ENCODE measurements at places on chromosomes 3 and 15.

DNA sequence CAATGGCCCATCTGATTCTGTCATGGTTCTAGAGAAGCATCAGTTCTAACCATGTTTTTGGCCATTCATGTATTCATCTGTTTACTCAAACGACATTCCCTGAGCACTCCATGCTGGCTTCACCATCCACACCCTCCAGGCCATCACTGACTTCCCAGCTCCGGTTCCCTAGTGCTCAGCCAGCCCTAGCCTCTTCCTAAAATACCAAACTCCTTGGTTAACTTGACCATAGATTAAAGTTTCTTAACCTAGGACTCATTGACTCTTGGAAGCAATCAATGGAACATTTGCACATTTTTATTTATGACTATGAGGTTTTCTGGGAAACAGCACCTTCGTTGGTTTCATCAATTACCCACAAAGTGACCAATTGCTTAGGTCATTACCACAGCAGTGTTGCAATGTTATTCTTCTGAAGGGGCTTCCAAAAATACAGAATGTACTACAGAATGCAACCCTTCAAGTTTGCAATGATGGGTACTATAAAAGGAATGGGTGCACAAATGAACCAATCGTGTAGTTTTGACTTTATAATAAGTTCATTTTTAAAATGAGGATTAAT is 27.2 kb upstream of the SLC25A36 start:
- DNase-seq: no peak

GRCh38 chr15:81421461-81421860 is 47.4 kb upstream of the TMC3 start:
- no peak for DNase-seq

- DNase-seq: no peak
Observed at GRCh38 chr3:26639339-26639738, 16.8 kb downstream of the LRRC3B start.

DNA sequence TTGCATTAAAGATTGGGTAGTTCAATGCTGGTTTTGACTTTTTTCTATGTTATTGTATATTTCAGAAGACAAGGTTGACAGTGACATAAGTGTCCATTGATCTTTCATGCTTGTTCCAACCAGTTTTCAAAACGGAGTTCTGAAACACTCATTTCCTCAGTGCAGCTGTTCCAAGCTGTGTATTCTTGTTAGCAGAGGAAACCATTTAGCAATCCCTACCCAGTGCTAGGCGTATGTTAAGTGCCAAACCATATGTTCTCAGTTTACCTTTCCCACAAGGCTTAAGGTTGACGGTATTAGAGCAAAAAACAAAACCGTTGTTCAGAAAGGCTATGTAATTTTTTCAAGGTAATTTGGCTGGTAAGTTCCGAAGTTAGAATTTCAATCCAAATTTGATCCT is 9.1 kb downstream of the ATOSA start:
- DNase-seq: no peak

DNA sequence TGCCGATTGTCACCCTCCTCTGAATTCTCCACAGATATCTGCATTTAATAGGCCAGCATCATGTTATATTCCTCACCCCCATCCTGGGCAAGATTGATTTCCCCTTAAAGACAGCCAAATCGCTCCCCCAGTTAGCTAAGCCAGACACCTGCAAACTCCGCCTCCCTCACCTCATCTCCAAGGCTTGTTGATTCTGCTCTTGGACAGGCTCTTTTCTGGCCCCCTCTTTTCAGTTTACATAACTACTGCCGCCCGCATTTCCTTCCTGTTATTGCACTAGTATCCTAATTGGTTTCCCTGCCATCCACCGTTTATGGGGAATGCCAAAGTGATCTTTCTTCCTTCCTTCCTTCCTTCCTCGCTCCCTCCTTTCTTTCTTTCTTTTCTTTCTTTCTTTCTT is 214.7 kb upstream of the MRPL3 start:
- no peak for DNase-seq

GRCh38 chr3:117722856-117723255 is 1013.3 kb downstream of the TUSC7 start:
- DNase-seq: no peak

DNA sequence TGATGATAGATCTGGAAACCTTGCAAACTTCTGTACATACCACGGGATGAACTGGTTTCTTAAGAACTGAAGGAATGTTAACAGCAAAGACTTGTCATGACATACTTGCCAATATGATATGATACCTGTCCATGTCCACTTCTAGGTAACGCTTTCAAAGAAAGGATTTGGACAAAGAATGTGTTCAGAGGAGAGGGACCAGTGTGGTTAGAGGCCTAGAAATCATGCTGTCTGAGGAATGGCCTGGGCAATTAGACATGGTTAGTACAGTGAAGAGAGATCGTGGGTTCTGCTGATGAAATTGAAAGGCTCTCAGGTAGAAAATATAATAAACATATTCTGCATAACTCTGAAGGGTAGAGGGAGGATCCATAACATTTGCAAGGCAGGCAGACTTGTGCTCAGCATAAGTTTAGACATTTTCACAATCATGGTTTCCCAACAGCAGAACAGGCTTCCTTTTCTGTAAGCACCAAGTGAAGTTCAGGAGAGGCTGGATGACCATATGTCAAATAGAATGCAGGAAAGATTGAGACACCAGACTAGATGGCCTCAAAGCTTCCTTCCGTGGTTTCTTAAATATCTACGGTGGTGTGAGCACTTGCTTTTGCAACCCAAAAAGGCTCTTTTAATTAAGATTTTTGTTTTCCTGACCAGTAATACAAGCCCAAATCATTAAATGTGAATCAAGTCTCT is 39.9 kb downstream of the TGFBR2 start:
- no peak for DNase-seq

DNA sequence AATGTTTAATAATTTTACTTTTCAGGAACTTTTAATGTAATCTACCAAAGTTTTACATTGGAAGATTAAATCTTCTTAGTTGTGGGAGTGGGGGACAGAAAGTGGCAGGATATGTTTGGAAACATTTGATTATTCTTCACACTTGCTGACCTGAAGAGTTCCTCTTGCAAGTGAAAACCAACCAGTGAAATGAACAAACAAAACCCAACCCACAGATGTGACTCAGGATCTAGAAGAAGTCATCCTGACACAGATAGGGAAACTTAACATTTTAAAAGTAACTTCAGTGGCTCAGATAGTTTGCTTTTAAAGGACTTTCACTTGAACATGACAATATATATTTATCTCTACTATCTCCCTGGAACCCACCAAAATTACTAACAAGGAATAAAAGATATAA is 55.4 kb downstream of the ASTE1 start:
- DNase-seq: no peak

DNA sequence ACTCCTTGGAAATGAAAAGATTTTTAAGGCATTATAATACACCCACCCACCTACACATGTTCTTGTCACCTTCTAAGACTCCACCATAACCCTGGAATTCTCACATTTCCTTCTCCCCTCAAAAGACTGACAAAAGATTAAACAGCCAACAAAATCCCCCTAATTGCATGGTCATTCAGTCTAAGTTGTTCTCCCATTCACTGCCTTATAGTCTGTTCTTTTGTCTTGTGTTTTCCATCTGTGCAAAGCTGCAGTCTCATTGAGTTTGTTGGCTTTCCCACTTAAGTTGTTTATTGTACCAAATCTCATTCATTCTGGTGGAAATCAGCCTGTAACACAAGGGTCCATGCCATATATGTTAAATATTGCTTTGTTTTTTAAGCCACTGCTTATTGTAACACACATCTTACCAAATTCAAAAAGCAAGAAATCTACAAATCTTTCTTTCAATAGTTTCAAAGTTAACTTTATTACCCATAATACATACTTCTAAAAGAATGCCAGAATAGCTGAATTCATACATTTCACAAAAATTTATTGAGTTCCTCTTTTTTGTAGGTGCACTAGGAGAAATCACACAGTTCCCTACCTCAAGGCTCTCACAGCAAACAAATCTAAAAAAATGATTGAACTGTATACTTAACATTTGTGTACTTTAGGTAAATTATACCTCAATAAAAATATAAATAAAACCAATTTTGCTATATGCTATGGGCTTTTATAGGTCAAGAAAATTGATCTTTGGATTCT is 2.4 kb upstream of the RCN2 start:
- DNase-seq: no peak

DNA sequence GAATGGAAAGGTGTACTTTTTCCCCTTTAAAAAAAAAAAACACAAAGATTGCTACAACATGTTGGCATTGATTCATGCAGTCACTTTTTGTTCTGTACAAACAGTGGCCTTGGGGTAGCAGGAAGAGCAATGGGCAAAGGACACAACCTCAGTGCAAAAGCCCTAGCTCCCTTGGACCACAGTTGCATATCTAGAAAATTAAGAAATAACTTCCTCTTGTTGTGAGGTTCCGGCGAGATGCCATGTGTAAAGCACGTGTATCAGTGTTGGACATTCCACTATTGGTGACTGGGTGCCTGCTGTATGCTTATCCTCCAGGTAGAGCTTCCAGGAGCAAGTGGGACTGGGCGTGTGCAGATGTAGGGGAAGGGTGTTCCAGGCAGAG is 164.5 kb downstream of the THSD4 start:
- DNase-seq: no peak

- DNase-seq: no peak
Observed at GRCh38 chr3:131553495-131554247, 50.9 kb upstream of the MRPL3 start.

GRCh38 chr3:3053974-3054373 is 56.2 kb downstream of the IL5RA start:
- no peak for DNase-seq

DNA sequence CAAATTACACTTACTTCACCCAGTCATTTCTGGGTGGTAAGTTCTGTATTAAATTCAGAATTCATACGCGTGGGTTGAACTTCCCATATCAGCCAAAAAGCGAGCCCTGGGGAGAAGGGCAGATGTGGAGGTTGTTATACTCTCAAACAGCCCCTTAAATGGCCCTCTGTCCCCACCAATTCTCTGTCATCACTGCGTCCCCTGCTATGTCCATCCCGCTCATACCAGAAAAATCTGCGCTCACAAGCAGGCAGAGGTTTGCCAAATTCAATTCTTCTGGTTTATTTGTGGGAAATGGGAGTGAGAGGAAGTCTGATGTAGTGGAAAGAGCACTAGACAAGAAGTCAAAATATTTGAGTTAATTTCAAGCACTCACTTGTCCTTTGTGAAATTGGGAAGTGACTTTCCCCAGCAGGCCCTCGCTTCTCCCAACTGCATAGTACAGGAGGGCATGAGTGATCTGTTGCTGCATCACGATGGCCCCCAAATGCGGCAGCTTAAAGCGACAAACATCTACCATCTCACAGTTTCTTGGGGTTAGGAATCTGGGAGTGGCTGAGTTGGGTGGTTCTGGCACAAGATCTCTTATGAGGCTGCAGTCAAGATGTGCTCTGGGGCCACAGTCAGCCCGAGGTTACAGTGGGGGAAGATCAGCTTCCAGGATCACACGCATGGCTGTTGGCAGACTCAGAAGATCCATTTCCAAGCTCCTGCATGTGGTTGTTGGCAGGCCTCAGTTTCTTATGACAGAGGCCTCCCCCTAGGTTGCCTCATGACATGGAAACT is 67.7 kb downstream of the CPN2 start:
- no peak for DNase-seq

All from stimulated activated CD4-positive, alpha-beta T cell treated with anti-CD3 and anti-CD28 coated beads, Interleukin-1b, Interleukin-23, amount 100 ng/mL, for 4 hours (primary cell).